ENCODE measurements at places on chromosomes 5 and 9. TPM values are rescaled to one million over a fixed set of nuclear protein-coding genes. Genes with fewer than 3 reads are reported as not detected.
A peak's percentile ranks its signal among the peaks of the same experiment; 100 is the strongest.

The CNTLN gene
- 9.7 TPM for total RNA-seq

The GARIN3 gene
- not detected for total RNA-seq

The GMCL2 gene
- not detected for total RNA-seq

The DCAF10 gene
- 11.1 TPM for total RNA-seq

The AIF1L gene
- 1.4 TPM for total RNA-seq

The FAM120AOS gene
- 28.9 TPM for total RNA-seq

- no peak for DNase-seq
These were observed 589 bp downstream of the RIC1 start for GRCh38 chr9:5629312-5630080.

DNA sequence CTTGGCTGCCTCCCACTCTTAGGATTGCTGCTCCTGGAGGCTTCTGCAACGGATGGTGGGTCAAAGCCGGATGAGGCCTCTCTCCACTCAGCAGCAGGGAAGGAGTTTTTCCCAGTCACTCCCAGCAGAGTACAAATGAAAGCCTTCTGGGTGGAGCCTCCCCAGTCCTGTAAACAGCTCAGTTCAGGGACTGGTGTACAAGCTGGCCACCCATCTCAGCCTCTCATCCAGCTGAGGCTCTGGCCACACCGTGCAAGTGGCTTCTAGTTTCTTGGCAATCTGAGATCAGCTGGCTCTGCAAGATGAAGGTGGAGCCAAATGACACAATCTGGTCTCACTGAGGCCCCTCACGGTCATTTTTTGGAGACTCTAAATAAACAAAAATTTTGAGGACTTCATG, 10.0 kb downstream of the GPX3 start:
- DNase-seq: no peak

GRCh38 chr5:177447066-177447610, 524 bp downstream of the PRR7 start:
- peak; percentile 67 for DNase-seq

- peak; percentile 69 for DNase-seq
These were observed 130.8 kb downstream of the ARHGAP26 start for GRCh38 chr5:142900927-142901326.

- no peak for DNase-seq
These were observed 709 bp downstream of the SLC35D2 start for GRCh38 chr9:96382839-96383164.

- peak; percentile 35 for DNase-seq
These were observed 21.0 kb upstream of the ALDH1B1 start for GRCh38 chr9:38371495-38371894.

- no peak for DNase-seq
These were observed 22.9 kb upstream of the MSH3 start for GRCh38 chr5:80631278-80632259.

DNA sequence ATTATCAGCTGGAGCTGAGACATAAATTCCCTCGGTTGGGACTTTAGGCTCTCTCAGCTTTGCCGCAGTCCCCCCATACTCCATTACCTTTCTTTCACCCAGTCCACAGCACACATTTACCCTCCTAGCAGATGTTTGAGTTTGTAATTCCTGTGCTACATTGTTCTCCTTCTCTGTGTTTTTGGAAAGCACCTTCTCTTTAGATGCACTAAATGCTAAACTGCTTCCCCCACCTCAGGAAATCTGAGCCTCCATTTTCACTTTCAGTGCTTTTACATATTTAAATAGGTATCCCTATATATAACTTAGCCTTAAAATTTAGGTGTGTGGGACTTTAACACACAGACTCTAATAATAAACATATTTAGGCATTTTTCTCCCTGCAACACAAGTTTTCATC, 356.9 kb downstream of the NFIB start:
- DNase-seq: no peak

DNA sequence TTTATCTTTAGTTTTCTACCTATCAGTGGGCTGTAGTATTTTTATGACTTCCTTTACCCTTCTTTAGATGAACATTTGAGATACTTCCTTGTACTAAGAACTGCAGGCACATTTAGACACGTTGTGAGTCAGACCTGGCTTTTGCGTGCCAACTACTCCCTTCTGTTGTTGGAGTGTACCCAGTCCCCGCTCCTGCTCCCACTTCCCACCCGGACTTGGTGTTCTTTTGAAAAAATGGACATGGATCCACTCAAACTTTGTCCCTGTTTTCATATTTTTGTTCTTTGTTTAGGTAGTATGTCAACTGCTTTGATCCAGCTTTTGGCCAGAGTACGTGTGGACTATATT, 60.7 kb downstream of the PARP8 start:
- no peak for DNase-seq

- no peak for DNase-seq
These were observed 39.7 kb upstream of the TNFAIP8 start for GRCh38 chr5:119316086-119316485.
